NCI-H1694 treated with DMSO at 0.1 percent for 48 hours (cell line): ENCODE measurements at places on chromosomes 12 and 14.

GRCh38 chr12:9702255-9702654, 30.6 kb downstream of the CLECL1 start:
- DNase-seq, result no peak

DNA sequence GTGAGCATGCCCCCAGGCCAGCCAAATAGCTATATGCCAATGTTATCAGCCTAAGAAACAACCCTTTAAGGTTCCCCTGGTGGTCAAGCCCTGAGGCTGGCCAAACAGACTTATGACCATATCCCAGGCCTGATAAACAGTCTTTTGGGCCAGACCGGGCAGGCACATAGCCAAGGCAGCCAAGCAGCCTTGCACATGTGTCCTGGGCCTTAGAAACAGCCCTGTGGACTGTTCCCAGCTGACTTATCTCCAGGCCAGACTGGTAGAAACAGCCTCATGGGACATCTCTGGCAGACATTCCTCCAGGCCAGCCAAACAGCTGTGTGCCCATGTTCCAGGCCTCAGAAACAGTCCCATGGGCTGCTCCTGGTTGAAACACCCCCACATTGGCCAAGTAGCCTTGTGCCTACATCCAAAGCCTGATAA, 295.0 kb upstream of the MGAT4C start:
- DNase-seq, result no peak

- no peak for DNase-seq
These were observed 132.5 kb downstream of the KTN1 start for GRCh38 chr14:55712491-55712890.

DNA sequence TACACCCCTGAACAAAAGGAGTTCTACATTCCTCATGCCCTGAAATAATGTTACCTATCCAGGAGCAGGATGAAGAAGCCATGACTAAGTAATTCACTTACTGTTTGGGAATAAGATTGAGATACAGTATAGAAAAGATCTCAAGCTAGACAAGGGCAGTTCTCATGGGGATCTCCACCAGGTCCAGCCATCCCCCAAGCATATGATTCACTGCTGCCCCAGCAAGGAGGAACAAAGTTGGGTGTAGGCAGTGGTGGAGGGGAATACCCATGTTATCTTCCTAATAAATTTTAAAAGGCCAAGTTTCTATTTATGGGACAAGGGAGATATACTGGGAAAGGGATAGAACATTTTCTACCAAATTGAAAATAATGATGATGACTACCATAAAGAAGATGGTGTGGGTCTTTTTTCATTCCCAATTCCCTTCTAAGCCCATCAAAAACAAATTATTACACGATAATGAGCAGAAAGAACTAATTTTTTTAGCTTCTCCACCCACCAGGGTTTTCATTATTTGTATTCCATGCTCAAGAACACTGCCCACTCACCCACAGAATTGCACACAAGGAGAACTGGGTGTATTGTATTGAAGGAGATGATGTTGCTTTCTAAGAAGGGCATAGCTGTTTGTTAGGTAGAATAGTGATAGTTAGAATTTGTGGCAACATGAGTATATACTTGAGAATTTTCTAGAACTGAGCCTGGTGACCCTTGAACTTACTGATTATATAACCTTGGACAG, 204.6 kb downstream of the BTG1 start:
- no peak for DNase-seq

- no peak for DNase-seq
These were observed 179.2 kb downstream of the DUSP6 start for GRCh38 chr12:89173096-89173495.

- DNase-seq, result no peak
These were observed 29.0 kb downstream of the PPFIBP1 start for GRCh38 chr12:27552886-27553560.

DNA sequence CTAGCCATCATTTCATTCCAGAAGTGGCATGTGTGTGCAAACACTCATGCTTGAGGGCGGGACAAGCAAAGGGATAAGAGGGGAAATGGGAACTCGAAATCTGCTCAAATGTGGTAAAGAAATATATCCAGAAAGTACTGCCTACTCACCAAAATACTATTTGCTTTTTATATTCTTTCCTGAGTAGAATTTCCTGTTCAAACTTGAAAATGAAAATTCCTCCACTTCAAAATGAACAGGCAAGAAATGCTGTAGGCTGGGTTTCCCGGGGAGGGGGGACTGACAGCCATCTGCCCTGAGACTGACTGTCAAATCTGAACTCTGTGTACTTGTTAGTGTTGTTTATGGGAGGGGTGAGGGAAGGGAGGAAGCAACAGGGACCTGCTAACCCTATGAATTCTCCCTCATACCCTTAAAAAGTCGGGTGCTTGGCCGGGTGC, 34.6 kb downstream of the NTF3 start:
- no peak for DNase-seq

DNA sequence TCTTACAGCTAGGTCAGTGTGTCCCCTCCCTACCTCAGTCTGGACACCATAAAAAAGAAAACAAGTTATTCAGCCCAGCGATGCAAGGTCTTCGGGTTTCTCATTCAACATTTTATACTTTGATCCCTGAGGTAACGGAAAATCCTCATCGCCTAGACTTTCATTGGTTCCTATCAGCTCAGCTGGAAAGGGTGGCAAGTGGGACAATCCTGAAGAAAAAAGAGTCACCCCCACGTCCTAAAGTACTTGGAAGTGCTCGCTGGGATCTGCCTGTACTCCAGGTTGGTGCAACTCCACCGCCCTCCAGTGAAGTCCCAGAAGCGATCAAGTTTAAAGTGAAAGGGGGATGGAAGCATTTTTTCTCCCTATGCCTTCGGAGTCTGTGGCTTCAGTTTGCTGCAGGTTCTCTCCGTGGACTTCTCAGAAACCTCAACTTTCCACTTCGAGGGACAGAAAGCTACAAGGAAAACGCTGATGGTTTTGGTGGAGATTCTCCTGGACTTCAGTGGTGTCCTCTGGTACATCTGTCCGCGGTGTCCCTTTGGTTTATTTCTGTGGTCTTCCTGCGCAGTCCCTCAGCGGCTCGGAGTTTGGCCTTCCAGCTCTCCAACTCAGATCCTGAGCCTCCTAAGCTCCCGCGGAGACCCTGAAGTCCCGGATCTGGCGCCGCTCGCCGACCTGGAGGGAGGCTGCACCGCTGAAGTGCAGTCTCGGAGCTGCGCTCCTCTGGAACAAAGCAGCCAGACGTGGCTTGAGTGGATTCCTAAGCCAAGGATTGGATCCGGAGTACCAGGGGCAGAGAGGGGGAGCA, 1.8 kb upstream of the LRFN5 start:
- peak; percentile 85 for DNase-seq

- DNase-seq, result no peak
These were observed 48.3 kb downstream of the LMNTD1 start for GRCh38 chr12:25504744-25505143.

DNA sequence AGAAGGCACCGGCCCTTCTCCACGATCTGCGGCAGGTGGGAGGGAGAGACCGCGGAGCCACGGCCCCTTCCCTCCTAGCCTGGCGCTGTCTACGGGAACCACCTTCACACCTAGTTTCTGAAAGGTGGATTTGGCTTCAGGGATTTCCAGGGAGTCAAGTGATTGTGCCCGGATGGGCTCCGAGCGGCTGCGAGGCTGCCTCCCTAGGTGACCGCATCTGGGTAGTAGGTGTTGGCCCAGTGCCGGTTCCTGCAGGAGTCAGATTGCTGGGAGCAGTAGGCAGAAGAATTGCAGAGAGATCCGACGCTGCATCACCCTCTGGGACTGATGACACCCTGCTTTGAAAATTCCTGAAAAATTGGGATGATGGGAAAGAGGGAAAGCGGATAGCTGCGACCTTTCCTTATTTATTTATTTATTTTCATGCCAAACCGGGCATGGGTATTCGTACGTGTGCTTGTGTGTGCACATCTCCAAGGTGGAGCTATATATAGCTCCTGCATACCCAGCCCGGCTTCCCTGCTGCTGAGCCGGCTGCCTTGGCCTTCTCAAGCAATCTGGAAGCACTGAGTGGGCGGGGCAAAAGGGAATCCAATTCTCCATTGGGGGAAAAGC, 1.1 kb downstream of the CNTN1 start:
- peak; percentile 23 for DNase-seq

GRCh38 chr12:18439541-18439940, 178.2 kb downstream of the PIK3C2G start:
- DNase-seq, result no peak

DNA sequence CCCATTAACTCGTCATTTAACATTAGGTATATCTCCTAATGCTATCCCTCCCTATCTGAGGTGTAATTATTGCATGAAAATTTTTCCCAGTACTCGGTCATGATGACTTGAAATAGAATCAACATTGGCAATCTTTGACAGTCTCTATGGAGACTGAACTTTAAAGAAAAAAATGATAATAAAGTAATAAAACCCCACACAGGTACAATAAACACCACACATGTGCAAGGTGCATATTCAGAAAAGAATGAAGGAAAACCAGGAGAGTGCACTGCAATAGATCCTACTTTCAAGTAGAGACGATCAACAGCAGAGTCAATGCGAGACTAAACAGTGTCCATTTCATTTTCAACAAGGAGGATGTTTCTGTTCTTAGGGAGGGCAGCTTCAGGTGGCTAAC, 1253.8 kb upstream of the TMEM132C start:
- no peak for DNase-seq

- DNase-seq, result peak; percentile 62
These were observed 1.4 kb downstream of the NIN start for GRCh38 chr14:50829489-50830043.

GRCh38 chr14:34498684-34499412, 36.8 kb upstream of the SPTSSA start:
- peak; percentile 48 for DNase-seq
